ENCODE measurements at places on chromosomes 13 and 19.

- DNase-seq: no peak
These were observed 1534.6 kb upstream of the PRR20A start for GRCh38 chr13:55606045-55606665.

GRCh38 chr13:113548171-113548641, 36.3 kb upstream of the TFDP1 start:
- DNase-seq: no peak

- no peak for DNase-seq
These were observed 567.7 kb downstream of the GPC6 start for GRCh38 chr13:93794197-93794885.

GRCh38 chr19:690203-690602, 5.0 kb downstream of the PRSS57 start:
- no peak for DNase-seq

GRCh38 chr19:47020132-47020805, 632 bp downstream of the NPAS1 start:
- DNase-seq: no peak

DNA sequence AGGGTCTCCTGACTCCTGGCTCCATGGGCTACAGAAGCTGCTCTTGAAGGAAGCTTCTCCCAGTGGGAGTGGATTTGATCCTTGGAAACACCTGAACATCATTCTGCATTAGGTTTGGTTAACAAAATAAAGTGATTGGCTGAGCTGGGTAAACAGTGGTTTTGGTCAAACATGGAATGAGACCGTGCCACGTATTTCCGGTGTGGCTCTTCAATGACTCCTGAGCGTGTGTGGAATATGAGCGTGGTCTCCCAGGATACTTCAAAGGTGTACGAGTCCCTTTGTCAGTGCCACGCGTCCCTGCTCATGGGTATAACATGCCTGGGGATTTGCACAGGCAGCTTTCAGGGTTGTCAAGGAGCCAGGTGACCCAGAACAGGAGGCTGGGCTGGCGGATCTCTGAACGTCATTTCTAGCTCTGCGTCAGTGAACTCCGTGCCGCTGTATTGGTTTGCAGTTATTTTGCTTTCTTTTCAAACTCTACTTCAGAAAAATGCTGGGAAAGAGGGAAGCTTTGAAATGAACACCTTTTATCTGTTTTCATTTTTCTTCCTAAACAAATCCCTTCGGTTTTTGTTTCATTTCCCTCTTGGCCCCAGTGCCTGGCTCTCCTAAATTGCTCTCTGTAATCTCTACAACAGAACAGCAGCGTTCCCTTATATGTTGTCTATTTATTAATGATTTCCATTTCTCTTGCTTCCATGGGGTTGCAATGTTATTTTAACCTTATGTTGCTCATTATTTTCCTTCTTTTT, 26.3 kb upstream of the GJB6 start:
- no peak for DNase-seq

DNA sequence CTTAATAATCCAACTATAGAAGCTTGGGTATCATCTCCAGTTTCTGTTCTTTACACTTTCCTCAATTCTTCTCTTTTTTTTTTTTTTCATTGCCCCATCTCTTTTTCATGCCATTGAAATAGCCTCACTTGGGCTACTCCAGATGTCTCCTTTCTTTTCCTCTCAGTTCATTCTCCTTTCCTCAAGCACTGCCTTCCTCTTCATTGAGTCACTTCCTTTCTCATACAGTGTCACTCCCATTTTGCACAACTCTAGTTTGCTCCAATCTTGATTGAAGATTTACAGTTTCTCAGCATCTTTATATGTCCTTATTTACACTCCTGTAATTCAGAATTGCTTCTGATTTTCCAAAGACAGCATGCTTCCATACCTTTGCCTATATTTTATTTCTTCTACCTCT, 61.3 kb downstream of the IPO5 start:
- no peak for DNase-seq

DNA sequence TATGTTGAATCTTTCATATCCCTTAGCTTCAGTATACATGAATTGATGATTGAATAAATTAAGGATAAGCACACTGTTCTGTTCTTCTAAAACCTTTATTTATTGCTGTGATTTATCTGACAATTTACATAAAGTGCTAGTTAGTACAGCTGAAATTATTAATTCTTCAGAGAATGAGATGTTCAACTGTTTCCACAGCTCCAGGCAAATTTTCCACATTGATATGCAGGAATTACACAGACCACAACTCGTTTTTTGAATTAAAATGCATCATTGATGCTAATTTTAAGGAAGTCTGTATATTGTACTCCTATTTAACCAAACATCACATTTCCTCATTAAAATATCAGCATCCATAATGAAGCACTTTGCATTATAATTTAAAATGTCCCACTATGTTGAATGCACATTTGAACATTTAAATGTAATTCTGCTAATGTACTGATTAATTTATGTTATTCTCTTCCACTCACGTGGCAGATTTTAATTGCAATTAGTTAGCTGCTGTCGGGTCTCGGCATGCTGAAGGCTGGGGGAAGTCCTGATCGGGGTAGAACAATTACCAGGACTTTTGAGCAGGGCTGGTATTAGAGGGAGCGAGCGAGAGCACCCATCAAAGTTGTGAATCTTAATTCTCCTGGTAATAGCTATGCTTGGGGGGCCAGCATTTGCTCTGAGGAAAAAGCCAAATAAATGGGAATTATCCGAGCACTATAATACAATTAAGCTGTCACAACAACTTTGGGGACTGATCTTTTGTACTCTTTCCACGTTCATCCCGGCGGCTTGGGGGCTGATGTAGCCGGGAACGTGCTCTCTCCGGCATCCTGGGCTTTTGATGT, 136.7 kb upstream of the TMTC4 start:
- DNase-seq: no peak

DNA sequence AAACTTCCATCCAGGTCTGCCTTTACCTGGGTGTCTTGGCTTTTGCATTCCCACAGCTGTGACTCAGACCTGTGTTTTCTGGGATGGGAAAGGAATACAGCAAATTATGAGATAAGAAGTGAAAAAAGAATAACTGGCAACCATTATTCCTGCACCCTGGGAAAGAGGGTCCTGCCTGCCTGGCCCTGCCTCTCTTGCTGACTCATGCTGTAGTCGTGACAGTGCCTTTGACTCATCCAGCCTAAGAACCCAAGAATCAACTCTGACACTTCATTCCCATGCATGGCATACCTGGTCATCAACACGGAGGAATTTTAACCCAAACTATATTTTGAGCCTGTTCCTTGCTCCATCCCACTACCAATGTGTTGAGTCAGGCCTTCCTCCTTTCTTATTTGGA, 185.4 kb upstream of the SERP2 start:
- no peak for DNase-seq
